ENCODE measurements at places on chromosomes 7 and 10. TPM values are rescaled to one million over a fixed set of nuclear protein-coding genes. Genes with fewer than 3 reads are reported as not detected.

The LRRN3 gene
- total RNA-seq, result 9.3 TPM

The FZD1 gene
- 0.52 TPM for total RNA-seq

The FAM131B gene
- total RNA-seq, result 0.77 TPM

The NPC1L1 gene
- total RNA-seq, result 0.06 TPM

The JAZF1 gene
- total RNA-seq, result 3.4 TPM

The TSPAN12 gene
- total RNA-seq, result not detected

The TMEM229A gene
- total RNA-seq, result not detected

The STRIP2 gene
- 49.2 TPM for total RNA-seq

The NSMCE4A gene
- 46.8 TPM for total RNA-seq

The HOGA1 gene
- total RNA-seq, result not detected

The KNDC1 gene
- total RNA-seq, result 0.07 TPM

The AKR1C8 gene
- total RNA-seq, result not detected

The PVRIG gene
- 20.8 TPM for total RNA-seq

The DDX21 gene
- 136 TPM for total RNA-seq

The WNT8B gene
- total RNA-seq, result 0.45 TPM

The SLC39A12 gene
- not detected for total RNA-seq

The TFPI2 gene
- total RNA-seq, result 0.37 TPM

The PAPSS2 gene
- 1.5 TPM for total RNA-seq

The TMEM176B gene
- not detected for total RNA-seq

The SSC4D gene
- total RNA-seq, result 0.62 TPM

The FXYD4 gene
- total RNA-seq, result not detected

The IL2RA gene
- 531 TPM for total RNA-seq

The VIPR2 gene
- 1.8 TPM for total RNA-seq

The DBF4 gene
- 67.5 TPM for total RNA-seq

The CDK1 gene
- total RNA-seq, result 121 TPM

The HOXA2 gene
- total RNA-seq, result not detected

The JCAD gene
- total RNA-seq, result 0.05 TPM

The CYP3A7 gene
- not detected for total RNA-seq

The C10orf143 gene
- total RNA-seq, result 3.1 TPM

The ABCA13 gene
- not detected for total RNA-seq

The PDGFA gene
- total RNA-seq, result 8.4 TPM

The ATG9B gene
- total RNA-seq, result 1.1 TPM

The PRF1 gene
- total RNA-seq, result 35.7 TPM

The SFTPD gene
- total RNA-seq, result 0.41 TPM

The LRIT1 gene
- total RNA-seq, result not detected

The FAM180A gene
- total RNA-seq, result not detected

The TAS2R5 gene
- 1.7 TPM for total RNA-seq

The ASAH2 gene
- total RNA-seq, result 5.8 TPM

The PRTFDC1 gene
- 0.70 TPM for total RNA-seq

The TRPV5 gene
- total RNA-seq, result not detected

The MKRN1 gene
- 87.7 TPM for total RNA-seq

The RNF133 gene
- not detected for total RNA-seq

The HECW1 gene
- not detected for total RNA-seq

The PLXDC2 gene
- total RNA-seq, result not detected

The SLIT1 gene
- total RNA-seq, result 1.4 TPM

The CD36 gene
- total RNA-seq, result not detected
